Astrocyte (in vitro differentiated cells and primary cell): ENCODE measurements at places on chromosomes 11 and 22.

DNA sequence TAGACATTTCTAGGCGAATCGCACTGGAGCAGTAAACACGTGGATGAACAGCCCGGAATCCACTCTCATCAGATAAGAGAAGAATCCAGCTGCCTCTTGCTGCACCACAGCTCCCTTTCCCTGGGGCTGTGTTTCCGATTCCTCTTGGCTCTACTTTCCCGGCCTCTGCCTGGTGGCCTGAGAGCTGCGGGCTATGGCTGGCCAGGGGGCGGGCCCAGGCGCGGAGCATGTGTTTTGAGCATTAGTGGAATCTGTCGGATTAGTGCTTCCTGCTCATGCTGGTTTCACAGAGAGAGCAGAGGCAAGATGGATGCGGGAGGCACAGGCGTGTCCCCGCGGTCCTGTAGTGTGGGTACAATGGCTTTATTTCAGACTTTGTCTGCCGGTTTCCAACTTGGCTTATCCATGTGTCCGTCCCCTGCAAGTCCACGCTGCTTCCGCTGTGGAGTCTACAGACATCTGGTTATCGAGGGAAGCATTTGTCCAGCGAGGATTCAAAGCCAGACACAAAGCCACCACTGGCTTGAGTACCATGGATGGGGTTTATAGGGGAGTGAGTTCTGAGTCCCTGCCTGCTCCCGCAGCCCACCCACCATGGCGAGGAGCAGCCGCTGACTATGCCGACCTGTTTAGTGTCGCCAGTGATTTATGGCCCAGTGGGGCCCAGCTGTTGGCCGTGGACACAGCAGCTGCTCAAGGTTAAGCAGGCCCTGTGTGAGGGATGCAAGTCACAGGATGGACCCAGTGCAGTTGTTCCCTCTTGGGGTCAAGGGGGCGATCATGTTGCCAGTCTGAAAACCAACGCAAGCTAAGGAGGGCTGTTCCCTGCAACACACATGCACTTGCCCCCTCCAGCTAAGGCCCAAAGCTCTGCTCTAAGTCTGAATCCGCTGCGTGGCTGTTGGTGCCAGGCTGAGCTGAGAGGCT is 43.3 kb upstream of the EP300 start:
- no peak overlapping the region for H3K4me3 ChIP-seq
- no peak overlapping the region for H3K27ac ChIP-seq
- peaks cover 13% of the 10 kb centered on the region for H3K4me1 ChIP-seq
- H3K27me3 ChIP-seq: no peaks in the 10 kb centered on the region
- H3K36me3 ChIP-seq: no peaks in the 10 kb centered on the region

DNA sequence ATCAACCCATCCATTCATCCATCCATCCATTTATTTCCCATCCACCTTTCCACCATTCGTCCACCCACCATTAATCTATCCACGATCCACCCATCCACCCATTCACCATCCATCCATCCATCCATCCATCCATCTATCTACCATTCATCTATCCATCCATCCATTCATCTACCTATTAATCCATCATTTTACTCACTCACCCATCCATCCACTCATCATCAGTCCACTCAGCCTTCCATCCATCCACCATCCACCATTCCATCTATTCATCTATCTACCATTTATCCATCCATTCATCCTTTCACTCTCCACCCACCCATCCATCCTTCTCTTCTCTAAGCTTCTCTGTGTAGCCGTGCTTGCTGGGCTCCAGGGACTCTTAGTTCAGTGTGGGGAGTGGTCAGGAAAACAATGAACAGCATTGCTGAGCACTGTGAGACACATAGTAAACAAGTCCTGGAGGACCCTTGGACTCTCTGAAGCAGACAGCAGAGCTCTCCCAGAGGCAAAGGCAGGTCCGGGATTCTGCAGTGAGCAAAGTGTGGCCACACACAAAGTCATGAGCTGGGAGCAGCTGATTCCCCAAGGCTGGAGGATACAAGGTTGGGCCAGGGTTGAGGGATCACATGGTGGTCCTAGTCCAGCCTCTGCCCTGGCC is 642.2 kb downstream of the BRD1 start:
- H3K4me1 ChIP-seq: no peaks in the 10 kb centered on the region
- H3K4me3 ChIP-seq: no peak overlapping the region
- H3K27ac ChIP-seq: no peak overlapping the region
- H3K27me3 ChIP-seq: no peaks in the 10 kb centered on the region
- H3K36me3 ChIP-seq: no peaks in the 10 kb centered on the region

GRCh38 chr11:76077575-76078150 is 128.6 kb downstream of the WNT11 start:
- peaks cover 10% of the 10 kb centered on the region for H3K4me1 ChIP-seq
- H3K27me3 ChIP-seq: no peaks in the 10 kb centered on the region
- H3K4me3 ChIP-seq: no peak overlapping the region

- peaks cover 28% of the 10 kb centered on the region for H3K4me1 ChIP-seq
- H3K36me3 ChIP-seq: no peaks in the 10 kb centered on the region
- H3K27me3 ChIP-seq: no peaks in the 10 kb centered on the region
- peak; percentile 92 for DNase-seq
- peak overlapping the region; percentile 86 for H3K27ac ChIP-seq
Observed at GRCh38 chr11:86459682-86460460, 85.2 kb downstream of the CCDC81 start.

GRCh38 chr11:26569646-26570045 is 2.4 kb downstream of the MUC15 start:
- H3K36me3 ChIP-seq: no peaks in the 10 kb centered on the region
- H3K4me3 ChIP-seq: no peak overlapping the region
- no peak overlapping the region for H3K27ac ChIP-seq
- peaks cover 4% of the 10 kb centered on the region for H3K27me3 ChIP-seq

DNA sequence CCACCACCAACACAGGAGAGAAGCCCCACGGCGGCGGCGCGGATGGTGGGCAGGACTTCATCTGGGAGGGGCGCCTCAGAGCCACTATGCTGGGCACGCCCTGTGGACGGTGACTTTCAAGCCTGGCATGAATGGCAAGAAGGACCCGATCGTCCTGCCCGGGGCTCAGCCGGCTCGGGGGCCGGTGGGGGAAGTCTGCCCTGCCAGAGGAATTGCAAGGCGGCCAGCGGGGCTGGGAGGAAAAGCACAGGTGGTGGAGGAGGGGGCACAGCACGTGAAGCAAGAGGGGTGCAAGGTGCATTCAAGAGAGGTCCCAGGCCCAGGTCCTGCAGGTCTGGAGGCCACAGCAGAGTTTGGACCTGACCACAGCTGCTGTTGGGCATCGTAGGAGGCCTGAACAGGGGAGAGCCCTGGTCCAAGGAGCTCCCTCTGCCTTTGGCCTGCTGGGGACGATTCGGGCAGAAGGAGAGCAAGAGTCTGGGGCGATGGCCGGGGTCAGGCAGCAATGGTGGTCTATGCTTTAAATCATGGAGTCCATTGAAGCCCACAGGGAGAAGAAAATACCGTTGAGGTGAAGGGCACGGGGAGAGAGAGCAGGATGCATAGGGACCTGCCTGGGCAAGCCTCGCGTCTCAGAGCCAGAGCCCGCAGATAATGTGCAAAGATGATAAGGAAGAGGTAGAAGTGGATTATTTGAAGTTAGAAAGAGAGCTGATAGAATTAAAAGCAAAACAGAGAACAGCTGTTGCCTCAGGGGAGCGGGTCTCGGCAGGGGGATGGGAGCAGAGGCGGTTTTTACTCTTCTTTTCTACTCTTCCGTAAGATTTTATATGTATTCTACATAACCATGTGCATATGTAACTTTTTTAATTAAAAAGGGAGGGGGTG is 82.6 kb upstream of the SHISAL1 start:
- H3K4me1 ChIP-seq: no peaks in the 10 kb centered on the region
- DNase-seq: no peak
- no peak overlapping the region for H3K4me3 ChIP-seq
- H3K36me3 ChIP-seq: no peaks in the 10 kb centered on the region
- peaks cover 11% of the 10 kb centered on the region for H3K27me3 ChIP-seq

GRCh38 chr22:43566561-43567332 is 154.9 kb downstream of the MPPED1 start:
- H3K36me3 ChIP-seq: no peaks in the 10 kb centered on the region
- H3K4me1 ChIP-seq: no peaks in the 10 kb centered on the region
- H3K27me3 ChIP-seq: no peaks in the 10 kb centered on the region
- no peak for DNase-seq
- H3K4me3 ChIP-seq: no peak overlapping the region

DNA sequence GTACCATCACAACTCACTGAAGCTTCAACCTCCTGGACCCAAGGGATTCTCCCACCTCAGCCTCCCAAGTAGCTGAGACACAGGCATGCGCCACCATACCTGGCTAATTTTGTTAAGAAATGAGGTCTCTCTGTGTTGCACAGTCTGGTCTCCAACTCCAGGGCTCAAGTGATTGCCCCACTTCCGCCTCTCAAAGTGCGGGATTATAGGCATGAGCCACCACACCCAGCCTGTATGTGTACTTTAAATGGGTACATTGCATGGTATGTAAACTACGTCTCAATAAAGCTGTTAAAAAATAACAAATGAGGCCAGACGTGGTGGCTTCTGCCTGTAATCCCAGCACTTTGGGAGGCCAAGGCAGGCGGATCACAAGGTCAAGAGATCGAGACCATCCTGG is 36.2 kb upstream of the DDX6 start:
- no peaks in the 10 kb centered on the region for H3K27me3 ChIP-seq
- no peaks in the 10 kb centered on the region for H3K4me1 ChIP-seq
- no peaks in the 10 kb centered on the region for H3K36me3 ChIP-seq
- H3K4me3 ChIP-seq: no peak overlapping the region

GRCh38 chr11:117603932-117604331 is 193.1 kb downstream of the DSCAML1 start:
- no peak overlapping the region for H3K4me3 ChIP-seq
- H3K27me3 ChIP-seq: peaks cover 8% of the 10 kb centered on the region
- H3K27ac ChIP-seq: no peak overlapping the region
- no peaks in the 10 kb centered on the region for H3K4me1 ChIP-seq
- no peaks in the 10 kb centered on the region for H3K36me3 ChIP-seq

GRCh38 chr11:114845766-114846415 is 167.6 kb downstream of the NXPE2 start:
- no peaks in the 10 kb centered on the region for H3K36me3 ChIP-seq
- no peak overlapping the region for H3K4me3 ChIP-seq
- H3K4me1 ChIP-seq: no peaks in the 10 kb centered on the region

GRCh38 chr11:33377412-33378370 is 120.5 kb downstream of the HIPK3 start:
- no peaks in the 10 kb centered on the region for H3K27me3 ChIP-seq
- no peaks in the 10 kb centered on the region for H3K36me3 ChIP-seq

GRCh38 chr11:86930957-86931547 is 24.1 kb downstream of the FZD4 start:
- H3K27ac ChIP-seq: no peak overlapping the region
- no peaks in the 10 kb centered on the region for H3K36me3 ChIP-seq
- DNase-seq: no peak
- peaks cover 30% of the 10 kb centered on the region for H3K4me1 ChIP-seq

GRCh38 chr11:8106679-8107078 is 25.7 kb downstream of the TUB start:
- no peaks in the 10 kb centered on the region for H3K27me3 ChIP-seq
- no peaks in the 10 kb centered on the region for H3K4me1 ChIP-seq
- H3K27ac ChIP-seq: no peak overlapping the region
- DNase-seq: no peak

- H3K27ac ChIP-seq: no peak overlapping the region
- H3K27me3 ChIP-seq: no peaks in the 10 kb centered on the region
- no peak overlapping the region for H3K4me3 ChIP-seq
- H3K36me3 ChIP-seq: no peaks in the 10 kb centered on the region
- no peaks in the 10 kb centered on the region for H3K4me1 ChIP-seq
Observed at GRCh38 chr22:11627436-11627797, 3900.6 kb upstream of the OR11H1 start.

DNA sequence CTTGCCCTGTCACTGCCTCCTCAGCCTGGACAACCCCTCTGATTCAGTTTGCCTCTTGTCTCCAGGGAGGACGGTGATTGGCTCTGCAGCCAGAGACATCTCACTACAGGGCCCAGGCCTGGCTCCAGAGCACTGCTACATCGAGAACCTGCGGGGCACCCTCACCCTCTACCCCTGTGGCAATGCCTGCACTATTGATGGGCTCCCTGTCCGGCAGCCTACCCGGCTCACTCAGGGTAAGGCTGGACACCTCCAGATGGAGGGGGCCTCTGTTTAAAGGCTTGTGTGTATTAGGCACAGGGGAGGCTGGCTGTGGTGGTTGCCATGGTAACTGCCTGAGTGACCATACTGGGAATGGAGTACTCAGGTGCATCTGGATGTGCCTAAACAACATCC is 8.6 kb downstream of the PHLDB1 start:
- H3K27me3 ChIP-seq: no peaks in the 10 kb centered on the region
- peaks cover 14% of the 10 kb centered on the region for H3K36me3 ChIP-seq
- H3K4me1 ChIP-seq: peaks cover 54% of the 10 kb centered on the region
- DNase-seq: no peak
- H3K4me3 ChIP-seq: no peak overlapping the region
- no peak overlapping the region for H3K27ac ChIP-seq

GRCh38 chr11:13486926-13487660 is 8.7 kb downstream of the PTH start:
- H3K4me3 ChIP-seq: no peak overlapping the region
- no peaks in the 10 kb centered on the region for H3K4me1 ChIP-seq
- DNase-seq: no peak
- H3K36me3 ChIP-seq: no peaks in the 10 kb centered on the region
- H3K27me3 ChIP-seq: peaks cover 3% of the 10 kb centered on the region
- no peak overlapping the region for H3K27ac ChIP-seq

DNA sequence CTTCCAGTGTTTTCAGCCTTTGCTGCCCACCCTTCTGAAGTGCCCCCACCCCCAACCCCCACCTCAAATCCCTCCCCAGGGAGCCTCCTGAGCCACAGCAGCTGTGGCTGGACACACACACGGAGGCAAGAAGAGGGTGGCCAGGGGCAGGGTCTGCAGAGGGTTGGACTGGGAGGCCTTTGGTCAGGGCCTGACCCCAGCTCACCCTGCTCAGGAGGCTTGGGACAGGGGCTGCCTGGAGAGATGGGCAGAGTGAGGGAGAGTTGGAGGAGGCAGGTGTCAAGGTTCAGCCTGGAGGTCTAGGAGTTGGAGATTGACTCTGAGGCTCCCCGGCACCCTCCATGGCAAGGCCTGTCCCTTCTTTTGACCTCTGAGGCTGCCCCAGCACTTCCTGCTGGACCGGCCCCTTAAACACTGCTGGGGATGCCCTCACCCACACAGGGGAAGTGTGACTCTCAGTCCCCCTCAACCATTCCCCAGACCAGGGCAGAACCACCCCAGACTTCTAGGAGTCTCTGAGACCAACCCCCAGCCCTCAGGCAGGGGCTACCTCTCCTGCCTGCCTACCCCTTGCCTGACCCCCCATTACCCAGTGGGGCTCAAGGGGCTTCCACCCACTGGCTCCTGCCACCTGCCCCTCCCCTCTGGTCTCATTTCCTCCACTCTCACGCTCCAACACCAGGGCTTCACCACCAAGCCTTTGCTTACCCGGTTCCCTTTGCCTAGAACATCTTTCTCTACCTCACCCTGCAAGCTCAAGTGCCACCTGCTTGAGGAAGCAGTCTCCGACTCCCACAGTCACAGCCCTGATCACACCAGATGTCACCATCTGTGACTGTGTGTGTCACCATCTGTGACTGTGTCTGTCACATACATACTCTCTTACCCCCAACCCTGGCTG is 8.6 kb downstream of the ARAP1 start:
- no peak overlapping the region for H3K4me3 ChIP-seq
- H3K27me3 ChIP-seq: no peaks in the 10 kb centered on the region
- H3K4me1 ChIP-seq: peaks cover 20% of the 10 kb centered on the region
- DNase-seq: no peak
- H3K27ac ChIP-seq: no peak overlapping the region
- H3K36me3 ChIP-seq: no peaks in the 10 kb centered on the region

- no peak for DNase-seq
- no peaks in the 10 kb centered on the region for H3K27me3 ChIP-seq
- H3K27ac ChIP-seq: peak overlapping the region; percentile 80
- H3K36me3 ChIP-seq: peaks cover 4% of the 10 kb centered on the region
- H3K4me3 ChIP-seq: peak overlapping the region; percentile 26
- peaks cover 65% of the 10 kb centered on the region for H3K4me1 ChIP-seq
Observed at GRCh38 chr11:8717544-8717875, 34.9 kb downstream of the RPL27A start.

GRCh38 chr22:49954991-49955580 is 5.5 kb upstream of the PIM3 start:
- H3K27ac ChIP-seq: no peak overlapping the region
- H3K27me3 ChIP-seq: no peaks in the 10 kb centered on the region
- peaks cover 19% of the 10 kb centered on the region for H3K4me1 ChIP-seq
- no peaks in the 10 kb centered on the region for H3K36me3 ChIP-seq
